ENCODE measurements at places on chromosomes 5 and 9. TPM values are rescaled to one million over a fixed set of nuclear protein-coding genes. Genes with fewer than 3 reads are reported as not detected.

DNA sequence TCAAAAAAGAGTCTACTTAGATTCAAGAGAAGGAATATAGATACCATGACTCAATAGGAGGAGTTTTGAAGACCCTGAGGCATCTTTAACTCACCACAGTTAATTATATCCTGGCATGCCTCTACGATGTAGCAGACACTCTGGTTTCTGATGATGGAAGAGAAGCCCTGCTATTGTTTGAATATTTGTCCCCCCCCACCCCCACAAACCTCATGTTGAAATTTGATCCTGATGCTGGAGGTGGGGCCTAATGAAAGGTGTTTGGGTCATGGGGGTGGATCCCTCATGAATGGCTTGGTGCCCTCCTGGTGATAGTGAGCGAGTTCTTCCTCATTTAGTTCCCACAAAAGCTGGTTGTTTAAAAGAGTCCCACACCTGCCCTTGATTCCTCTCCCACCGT, 147.9 kb upstream of the TBCA start:
- H3K27me3 ChIP-seq = no peaks in the 10 kb centered on the region
- DNase-seq = no peak
- H3K4me1 ChIP-seq = no peaks in the 10 kb centered on the region

Gene ZDHHC21
- 16.5 TPM for total RNA-seq

Gene PCDHGB6
- total RNA-seq = 60.0 TPM

DNA sequence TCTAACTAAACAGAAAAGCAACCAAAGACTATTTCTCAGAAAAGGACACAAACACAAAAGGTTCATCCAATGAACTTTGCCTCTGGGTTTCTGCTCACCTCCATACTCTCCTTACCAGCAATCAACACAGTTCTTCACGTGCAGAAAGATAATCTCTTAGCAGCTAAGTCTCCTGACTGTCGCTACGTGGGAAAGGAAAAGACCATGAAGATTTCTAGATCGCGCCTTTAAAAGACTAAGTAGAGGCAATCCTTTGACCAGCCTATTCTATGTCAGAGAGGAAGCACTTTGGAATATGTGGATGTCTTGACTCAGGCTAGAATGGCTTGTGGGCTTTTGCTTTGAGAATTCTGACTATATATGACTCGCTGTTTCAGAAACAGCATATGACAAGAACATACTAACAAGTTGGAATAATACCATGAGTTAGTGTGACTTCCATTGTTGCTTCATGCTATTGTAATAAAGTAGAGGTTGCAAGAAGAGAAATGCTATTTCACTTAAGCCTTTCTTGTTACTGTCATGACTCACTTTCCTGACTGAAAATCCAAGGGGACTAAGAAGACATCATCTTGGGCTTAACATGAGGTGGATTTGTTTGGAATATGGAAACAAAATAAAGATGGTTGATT, 339.5 kb upstream of the RFX3 start:
- no peaks in the 10 kb centered on the region for H3K4me1 ChIP-seq
- peaks cover 1% of the 10 kb centered on the region for H3K36me3 ChIP-seq
- DNase-seq = no peak
- H3K4me3 ChIP-seq = no peak overlapping the region

DNA sequence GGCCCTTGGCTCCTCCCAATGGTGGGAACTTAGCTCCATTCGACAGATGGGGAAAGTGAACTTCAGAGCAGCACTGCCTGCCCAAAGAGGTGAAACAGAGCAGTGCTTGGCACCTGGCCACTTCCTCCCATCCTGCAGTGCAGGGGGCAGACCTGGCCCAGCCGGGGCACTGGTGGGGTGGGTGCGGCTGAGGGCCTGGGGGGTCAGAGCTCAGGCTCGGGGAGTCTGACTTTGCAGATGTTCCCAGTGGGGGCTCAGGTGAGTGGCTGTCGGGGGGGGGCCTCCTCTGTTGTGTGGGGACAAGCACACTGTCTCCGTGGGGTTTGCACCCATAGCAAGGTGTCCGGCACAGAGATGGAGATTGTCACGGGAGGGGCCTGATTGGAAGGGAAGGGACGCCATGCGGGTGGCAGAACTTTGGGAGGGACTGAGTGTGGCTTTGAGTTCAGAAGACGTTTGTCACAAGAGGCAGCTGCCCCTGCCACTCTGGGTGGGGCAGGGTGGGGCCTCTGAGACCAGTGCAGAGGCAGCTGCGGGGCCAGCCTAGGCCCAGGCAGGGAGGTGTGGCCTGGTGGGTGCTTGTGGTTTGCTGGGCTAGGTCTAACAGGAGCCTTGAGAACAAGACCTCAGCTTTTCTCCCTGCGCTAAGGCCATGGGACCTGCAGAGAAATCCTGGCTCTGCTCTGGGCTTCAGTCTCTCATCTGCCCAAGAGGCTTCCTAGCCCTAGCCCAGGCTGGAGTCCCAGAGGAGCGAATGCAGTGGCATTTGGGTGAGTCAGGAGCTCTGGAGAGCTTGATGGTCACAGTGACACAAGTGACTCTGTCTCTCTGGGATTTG, 2.5 kb downstream of the MYMK start:
- H3K4me1 ChIP-seq = peaks cover 12% of the 10 kb centered on the region
- peaks cover 4% of the 10 kb centered on the region for H3K36me3 ChIP-seq
- no peak overlapping the region for H3K4me3 ChIP-seq
- peaks cover 5% of the 10 kb centered on the region for H3K27me3 ChIP-seq

DNA sequence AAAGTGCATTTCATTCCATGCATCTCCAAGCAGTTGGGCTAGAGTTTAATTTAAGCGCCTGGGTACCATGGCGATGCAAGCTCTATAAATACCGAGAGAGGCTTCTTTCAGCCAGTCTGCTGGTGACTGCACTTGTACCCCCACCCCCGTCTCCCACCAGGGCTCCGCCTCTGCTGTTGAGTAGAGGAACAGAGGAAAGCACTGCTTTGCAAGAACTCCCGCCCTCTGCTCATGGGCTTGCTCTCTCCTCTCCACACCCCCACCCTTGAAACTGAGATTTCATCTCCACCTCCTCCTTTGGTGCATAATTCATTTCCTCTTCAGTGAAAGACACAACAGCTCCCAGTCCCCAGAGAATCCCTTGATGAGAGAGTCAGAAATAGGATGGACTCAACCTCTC, 5.1 kb upstream of the WWC1 start:
- H3K36me3 ChIP-seq = no peaks in the 10 kb centered on the region
- H3K27ac ChIP-seq = no peak overlapping the region
- no peaks in the 10 kb centered on the region for H3K4me1 ChIP-seq
- DNase-seq = no peak

Gene PRDM9
- not detected for total RNA-seq

DNA sequence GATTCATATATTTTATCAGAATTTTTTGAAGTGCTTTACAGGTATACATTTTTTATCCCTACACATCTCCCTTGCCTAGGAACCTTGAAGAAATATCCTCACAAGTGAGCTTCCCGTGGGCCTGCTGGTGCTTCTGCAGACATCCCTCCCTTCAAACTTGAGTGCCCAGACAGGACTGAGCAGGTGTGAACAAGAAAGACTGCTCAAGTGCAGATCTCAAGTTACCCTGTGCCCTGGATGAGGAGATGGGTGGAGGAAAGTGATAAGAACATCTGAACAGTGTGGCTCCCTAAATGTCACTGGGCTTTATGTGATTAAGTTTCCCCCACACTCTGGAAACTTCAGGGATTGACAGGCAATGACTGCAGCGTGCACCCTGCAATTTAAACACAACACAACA, 209.8 kb downstream of the TLE1 start:
- H3K27ac ChIP-seq = no peak overlapping the region

All from endothelial cell (in vitro differentiated cells).